Neural progenitor cell (in vitro differentiated cells): ENCODE measurements at places on chromosomes 5 and 9. TPM values are rescaled to one million over a fixed set of nuclear protein-coding genes. Genes with fewer than 3 reads are reported as not detected.

CCDC152 gene
- total RNA-seq = 11.8 and 23.9 TPM in 2 replicates

GRCh38 chr9:14242150-14242805 lies 71.7 kb downstream of the NFIB start:
- DNase-seq = no peak
- no peak overlapping the region for H3K4me3 ChIP-seq
- no peaks in the 10 kb centered on the region for H3K4me1 ChIP-seq
- no peaks in the 10 kb centered on the region for H3K27me3 ChIP-seq

DNA sequence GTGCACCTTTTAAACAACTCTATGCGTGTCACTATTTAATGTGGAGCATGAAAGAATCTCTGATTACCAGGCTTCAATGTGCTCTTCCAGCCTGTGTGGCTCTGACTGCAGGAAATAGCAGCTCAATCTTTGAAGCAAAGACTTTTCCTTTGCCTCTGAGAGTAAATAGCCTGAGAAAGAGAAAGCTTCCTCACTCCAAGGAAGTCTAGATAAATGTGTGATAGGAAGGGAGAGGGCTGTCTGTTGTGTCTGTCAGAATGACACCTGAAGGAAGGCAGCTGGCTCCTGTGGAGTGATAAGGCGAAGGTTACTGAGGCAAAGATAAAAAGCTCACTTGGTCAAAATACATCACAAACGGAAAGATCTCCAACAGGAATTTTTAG lies 205.3 kb upstream of the HAPLN1 start:
- no peak overlapping the region for H3K27ac ChIP-seq
- no peak overlapping the region for H3K4me3 ChIP-seq
- no peaks in the 10 kb centered on the region for H3K4me1 ChIP-seq
- no peaks in the 10 kb centered on the region for H3K27me3 ChIP-seq
- H3K36me3 ChIP-seq = no peaks in the 10 kb centered on the region

DNA sequence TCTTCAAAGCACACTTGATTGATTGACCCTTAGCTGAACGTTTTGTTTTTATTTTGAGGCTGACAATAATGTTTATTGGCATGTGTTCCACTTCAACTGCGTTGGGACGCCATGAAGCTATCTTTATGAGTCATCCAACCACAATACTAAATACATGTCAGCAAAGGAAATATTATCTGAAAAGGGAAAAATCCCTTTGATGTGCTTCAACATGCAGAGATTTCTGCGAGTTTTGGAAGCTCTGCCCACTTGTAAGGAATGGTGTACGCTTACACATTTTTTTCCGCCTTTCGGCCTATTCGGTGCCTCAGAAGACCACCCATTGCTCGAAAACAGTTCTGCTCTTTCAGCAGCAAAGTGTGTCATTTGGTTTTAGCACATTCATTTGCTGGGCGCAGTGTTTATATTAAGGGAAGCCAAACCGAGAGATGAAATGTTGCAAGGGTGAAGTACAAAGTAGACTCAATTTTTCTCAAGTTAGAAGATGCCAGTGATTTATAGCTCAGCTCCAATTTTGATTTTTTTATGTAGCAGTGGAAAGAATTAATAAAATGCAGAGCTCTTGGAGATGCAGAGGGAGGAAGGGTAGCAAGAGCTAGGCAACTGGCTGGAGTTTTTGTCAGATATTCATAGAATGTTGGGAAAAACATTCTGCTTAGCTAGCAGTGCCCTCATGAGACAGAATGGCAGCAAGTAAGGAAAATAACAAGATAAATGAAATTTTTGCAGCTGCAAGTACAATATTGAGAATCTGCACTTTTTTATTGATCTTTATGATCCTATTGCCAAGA lies 68.9 kb downstream of the PRDM6 start:
- no peak for DNase-seq
- no peaks in the 10 kb centered on the region for H3K36me3 ChIP-seq
- no peaks in the 10 kb centered on the region for H3K4me1 ChIP-seq
- H3K27me3 ChIP-seq = no peaks in the 10 kb centered on the region
- H3K4me3 ChIP-seq = no peak overlapping the region
- H3K27ac ChIP-seq = no peak overlapping the region

GRCh38 chr9:133305731-133306130 lies 30.3 kb downstream of the SURF6 start:
- H3K4me1 ChIP-seq = no peaks in the 10 kb centered on the region
- H3K27ac ChIP-seq = no peak overlapping the region
- no peaks in the 10 kb centered on the region for H3K36me3 ChIP-seq

OTULINL gene
- 4.9 and 10.6 TPM in 2 replicates for total RNA-seq

AP3B1 gene
- 63.7 and 105 TPM in 2 replicates for total RNA-seq

GRCh38 chr9:127498298-127498697 lies 47.0 kb downstream of the LRSAM1 start:
- peaks cover 9% of the 10 kb centered on the region for H3K4me1 ChIP-seq
- H3K27me3 ChIP-seq = no peaks in the 10 kb centered on the region
- no peak overlapping the region for H3K27ac ChIP-seq

- no peaks in the 10 kb centered on the region for H3K4me1 ChIP-seq
- no peak overlapping the region for H3K4me3 ChIP-seq
- no peak overlapping the region for H3K27ac ChIP-seq
- DNase-seq = no peak
- no peaks in the 10 kb centered on the region for H3K27me3 ChIP-seq
Measured at GRCh38 chr5:136594416-136594815, 229.1 kb upstream of the TRPC7 start.

DNA sequence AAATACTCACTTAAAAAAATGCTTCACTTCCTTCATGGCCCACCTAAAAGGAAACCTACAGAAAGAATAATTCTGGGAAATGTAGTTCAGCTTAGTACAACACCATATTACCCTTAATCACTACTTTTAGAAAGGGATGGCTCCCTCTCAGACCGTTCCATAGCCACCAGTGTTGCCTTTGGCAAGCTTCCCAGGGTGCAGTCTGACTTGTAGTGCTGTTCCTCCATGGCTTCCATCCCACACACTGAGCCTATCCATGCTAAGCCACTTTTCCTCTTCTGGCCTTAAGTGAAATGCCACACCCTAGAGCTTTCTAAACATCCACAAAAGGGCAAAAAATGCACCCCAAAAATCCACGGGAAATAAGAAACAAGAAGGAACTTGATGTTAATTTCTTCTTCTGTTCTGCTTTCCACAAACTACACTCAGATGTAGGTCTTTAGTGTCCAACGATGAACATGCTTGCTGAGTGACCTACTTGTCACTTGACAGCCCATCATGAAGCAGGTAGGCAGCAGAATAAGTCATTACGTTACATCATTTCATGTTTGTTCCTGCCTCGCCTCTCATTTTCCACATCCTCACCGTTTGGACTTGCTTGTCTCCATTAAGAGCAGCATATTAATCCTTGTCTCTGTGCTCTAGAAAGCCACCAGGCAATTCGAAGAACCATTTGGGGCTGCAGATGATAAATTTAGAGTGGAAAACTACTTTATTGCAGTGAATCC lies 391.1 kb upstream of the GRAMD2B start:
- no peaks in the 10 kb centered on the region for H3K27me3 ChIP-seq
- no peak overlapping the region for H3K4me3 ChIP-seq
- H3K27ac ChIP-seq = no peak overlapping the region
- H3K4me1 ChIP-seq = peaks cover 4% of the 10 kb centered on the region
- no peaks in the 10 kb centered on the region for H3K36me3 ChIP-seq
- DNase-seq = no peak

DNA sequence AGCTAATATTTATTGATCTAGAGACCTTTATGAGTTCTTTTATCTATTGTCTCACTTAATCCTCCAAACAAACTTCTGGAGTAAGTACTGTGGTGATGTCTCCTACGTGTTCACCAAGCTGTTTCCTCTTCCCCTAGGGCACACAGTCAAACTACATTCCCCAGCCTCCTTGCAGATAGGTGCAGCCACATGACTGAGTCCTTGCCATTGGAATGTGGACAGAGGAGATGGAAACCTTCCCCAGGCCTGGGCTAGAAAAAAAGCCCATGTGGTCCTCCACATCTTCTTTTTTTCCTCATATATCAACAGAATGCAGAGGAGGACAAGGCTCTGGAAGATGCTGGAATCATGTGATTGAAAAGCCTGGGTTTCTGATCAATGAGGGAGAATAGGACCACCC lies 88.0 kb downstream of the ANKRD55 start:
- no peak for DNase-seq
- H3K36me3 ChIP-seq = no peaks in the 10 kb centered on the region
- H3K4me1 ChIP-seq = no peaks in the 10 kb centered on the region
- no peak overlapping the region for H3K27ac ChIP-seq
- no peaks in the 10 kb centered on the region for H3K27me3 ChIP-seq
- H3K4me3 ChIP-seq = no peak overlapping the region

- no peaks in the 10 kb centered on the region for H3K4me1 ChIP-seq
- DNase-seq = no peak
- no peaks in the 10 kb centered on the region for H3K36me3 ChIP-seq
- H3K4me3 ChIP-seq = no peak overlapping the region
- H3K27me3 ChIP-seq = no peaks in the 10 kb centered on the region
Measured at GRCh38 chr5:53191548-53192165, 82.1 kb upstream of the MOCS2 start.
